GM03348 (cell line): ENCODE measurements at places on chromosomes 16 and 17.
A peak's percentile ranks its signal among the peaks of the same experiment; 100 is the strongest.

DNA sequence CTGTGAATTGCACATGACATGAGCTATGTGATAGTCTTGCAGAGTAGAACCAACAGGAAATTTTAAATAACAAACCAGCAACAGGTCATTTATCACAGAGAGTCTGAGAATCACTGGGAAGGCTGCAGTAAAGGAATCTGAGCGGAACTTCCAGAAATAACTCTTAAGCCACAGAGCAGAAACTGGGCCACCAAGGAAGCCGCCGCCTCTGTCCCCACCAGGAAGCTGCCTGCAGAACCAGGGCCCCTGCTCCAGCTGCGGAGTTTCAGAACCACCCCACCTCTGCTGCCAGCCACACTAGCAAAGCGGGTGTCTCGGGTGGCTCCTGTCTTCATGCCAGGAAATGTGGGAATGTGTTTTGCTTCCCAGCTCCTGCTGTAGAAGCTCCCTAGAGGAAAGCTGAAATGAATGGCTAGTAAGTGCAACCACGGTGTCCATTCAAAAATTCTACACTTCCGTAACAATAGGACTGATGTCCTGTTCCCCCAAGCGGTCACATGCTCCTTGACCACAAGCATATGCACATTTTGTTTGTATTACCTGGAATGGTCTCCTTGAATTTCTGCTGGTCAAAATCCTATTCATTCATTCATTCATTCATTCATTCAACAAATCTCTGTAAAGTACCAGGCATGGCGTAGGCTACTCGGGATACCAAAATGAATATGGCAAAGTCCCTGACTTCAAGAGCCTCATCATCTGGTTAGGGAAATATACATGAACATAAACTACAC, 7.7 kb upstream of the ITPRIPL2 start:
- no peak for DNase-seq

DNA sequence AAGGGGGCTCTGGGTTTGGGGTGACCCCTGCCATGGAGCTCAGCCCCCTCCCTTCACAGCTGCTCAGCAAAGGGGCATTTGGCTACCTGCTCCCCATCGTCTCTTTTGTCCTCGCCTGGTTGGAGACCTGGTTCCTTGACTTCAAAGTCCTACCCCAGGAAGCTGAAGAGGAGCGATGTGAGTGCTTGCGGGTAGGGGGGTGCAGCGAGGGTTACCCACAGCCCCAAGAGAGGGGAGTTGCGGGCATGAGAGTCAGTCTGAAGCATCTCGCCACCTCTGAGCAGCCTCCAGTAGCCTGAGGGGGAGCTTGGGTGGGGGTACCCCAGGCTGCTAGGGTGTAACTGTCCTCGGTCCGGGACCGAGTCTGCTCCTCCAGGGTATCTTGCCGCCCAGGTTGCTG, 6.8 kb upstream of the TCAP start:
- no peak for DNase-seq

- no peak for DNase-seq
Observed at GRCh38 chr16:777826-778225, 10.4 kb downstream of the RPUSD1 start.

DNA sequence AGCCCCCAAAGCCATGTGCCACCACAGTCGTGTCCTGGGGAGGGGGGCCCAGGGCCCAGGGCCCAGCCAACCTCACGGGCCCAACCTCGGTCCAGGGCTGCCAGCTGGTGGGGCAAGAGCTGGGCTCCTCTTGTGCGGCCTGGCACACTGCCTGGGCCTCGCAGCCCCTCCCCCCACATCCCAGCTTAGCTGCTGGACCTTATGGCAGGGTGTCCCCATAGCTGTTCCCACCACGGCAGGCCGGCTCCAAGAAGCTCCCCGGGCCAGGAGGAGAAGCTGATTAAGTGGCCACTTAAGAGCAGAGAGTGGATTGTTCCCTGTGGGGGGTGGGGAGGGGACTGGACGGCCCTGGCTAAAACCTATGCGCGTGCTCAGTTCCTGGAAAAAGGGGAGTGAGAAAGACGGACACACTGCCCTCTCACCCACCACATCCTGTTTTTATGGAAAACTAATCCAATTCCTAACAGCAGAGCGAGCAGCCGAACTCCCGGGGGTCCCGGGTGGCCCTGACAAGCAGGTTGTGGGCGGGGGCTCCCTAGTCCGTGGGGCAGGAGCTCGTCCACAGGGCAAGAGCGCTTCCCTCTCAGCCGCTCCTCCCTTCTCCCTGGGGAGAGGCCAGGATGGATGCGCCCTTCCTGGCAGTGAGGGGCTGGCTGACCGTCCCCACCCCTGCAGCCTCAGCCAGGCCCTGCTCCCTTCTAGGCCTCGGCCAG, 16.8 kb downstream of the PIEZO1 start:
- peak; percentile 38 for DNase-seq

GRCh38 chr16:88276591-88276990, 106.2 kb upstream of the ZNF469 start:
- DNase-seq = no peak

GRCh38 chr16:4166821-4167220, 50.6 kb upstream of the ADCY9 start:
- DNase-seq = no peak

- no peak for DNase-seq
Observed at GRCh38 chr16:20768121-20768520, 4.3 kb downstream of the ACSM3 start.

DNA sequence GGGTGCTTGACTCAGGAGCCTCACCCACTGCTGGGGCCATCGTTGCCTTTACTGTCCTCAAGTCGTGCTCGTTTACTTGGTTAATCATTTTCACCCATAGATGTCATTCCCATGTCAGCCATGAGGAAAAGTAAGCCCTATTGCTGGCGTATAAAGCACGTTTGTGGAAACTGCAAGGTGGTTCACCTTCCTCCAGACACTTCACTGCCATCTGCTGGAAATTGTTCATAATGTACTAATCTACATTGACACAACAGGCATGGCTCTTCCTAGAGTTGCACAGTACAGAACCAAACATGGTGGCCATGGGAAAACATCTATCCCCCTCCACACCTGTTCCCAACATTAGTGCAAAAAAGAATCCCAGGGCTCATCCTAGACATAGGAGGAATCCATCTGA, 116.6 kb downstream of the ZNF18 start:
- no peak for DNase-seq

GRCh38 chr16:56910654-56911539, 21.0 kb upstream of the HERPUD1 start:
- peak; percentile 81 for DNase-seq

DNA sequence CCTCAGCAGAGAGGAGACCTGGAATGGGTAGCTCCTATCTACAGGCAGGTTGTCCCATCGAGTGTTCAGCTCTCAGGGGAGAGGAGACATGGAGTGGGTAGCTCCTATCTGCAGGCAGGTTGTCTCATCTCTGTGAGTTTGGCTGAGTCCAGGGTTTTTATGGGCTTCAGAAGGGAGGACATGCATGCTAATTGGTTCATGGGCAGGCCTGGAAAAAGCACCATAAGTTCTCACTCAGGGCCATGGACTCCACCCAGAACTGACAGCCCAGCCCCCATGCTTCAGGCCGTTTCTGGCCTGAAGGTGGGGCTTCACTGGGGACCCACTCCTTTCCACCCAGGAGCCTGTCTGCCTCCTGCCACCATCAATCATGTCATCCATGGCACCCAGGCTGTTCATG, 84.0 kb downstream of the CYB561 start:
- DNase-seq = no peak

- no peak for DNase-seq
Observed at GRCh38 chr17:5715478-5715877, 131.2 kb upstream of the NLRP1 start.

DNA sequence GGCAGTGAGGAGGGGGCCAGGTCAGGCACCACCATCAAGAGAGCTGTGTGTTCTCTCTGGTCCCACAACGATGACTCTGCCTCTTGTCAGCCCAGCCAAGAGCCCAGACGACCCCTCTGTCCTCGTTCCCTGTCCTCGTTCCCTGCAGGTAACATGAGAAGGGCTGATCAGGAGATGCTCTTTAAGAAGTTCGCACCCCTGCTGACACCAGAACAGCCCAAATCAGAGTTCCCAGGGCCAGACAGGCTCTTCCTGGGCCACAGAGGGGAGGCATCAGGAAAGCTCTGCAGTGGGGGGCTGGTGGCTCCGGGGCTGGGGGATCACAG, 13.5 kb upstream of the DNAI2 start:
- DNase-seq = no peak

DNA sequence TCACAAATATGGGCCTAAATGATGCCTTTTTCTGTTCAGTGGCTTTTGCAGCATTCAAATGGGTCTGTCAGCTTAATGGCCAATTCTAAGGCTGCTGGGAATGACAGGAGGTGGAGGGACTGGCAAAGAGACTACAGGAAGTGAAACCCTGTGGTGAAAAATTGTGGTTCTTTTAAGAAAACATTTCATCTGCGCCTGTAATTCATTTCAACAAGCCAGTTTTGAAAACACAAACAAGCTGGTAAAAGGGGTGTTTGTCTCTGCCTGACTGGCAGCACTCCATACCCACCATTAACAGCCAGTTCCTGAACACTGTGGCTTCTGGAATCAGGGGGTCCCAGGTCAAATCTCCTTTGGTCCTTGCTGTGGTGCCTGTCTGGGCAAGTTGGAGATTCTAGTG, 3.6 kb upstream of the KDM8 start:
- DNase-seq = no peak

DNA sequence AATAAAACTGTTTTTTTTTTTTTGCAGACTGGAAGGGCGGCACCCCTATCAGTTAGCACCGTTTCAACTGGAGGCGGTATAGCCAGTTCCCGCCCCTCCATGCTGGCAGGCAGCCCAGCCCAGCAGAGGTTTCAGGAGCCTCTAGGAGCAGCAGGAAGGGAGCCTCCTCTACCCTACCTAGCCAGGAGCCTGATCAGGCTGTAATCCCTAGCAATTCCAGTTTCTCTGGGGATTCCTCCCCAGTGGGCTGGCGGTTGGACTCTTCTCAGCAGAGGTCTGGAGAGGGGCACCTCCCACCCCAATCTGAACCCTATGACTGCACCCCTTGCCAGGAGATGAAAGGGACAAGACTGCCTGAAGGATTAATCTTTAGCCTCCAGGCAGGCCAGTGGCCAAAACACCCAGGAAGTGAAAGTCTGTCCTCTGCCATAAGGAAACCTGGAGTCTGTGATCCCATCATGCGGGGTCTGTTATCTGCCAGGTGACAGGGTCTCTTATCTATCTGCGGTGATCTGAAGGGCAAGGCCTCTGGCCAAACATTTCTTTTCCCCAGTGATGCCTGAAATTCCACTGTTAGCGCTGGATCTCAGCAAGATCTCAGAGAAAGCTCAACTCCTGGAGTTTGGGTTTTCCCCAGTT, 4.9 kb upstream of the CDH1 start:
- DNase-seq = no peak

DNA sequence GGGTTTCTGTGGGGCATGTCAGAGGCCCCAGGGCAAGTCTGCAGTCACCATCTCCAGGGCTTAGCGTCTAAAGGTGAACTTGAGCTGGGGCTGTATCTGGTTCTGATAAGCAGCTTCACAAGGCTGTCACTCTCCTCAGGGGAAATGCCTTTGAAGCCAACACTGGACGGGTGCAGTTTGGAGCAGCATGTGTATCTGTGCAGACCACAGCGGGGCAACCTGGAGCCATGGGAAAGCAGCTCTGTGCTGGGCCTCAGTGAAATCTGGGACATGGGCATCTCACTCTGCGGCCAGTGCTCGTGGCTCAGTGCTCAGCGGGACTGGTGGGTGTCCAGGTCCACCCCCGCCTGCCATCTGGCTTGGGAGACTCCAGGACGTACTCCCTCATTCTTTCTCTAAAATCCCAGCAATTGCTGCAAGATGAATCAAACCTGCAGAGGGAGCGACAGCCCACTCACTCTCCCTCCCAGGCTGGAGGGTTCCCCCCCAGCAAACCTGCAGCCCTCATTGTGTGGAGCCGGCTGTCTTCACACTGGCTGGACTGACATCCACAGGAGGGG, 63.5 kb downstream of the PRMT7 start:
- no peak for DNase-seq

- no peak for DNase-seq
Observed at GRCh38 chr17:34379868-34380267, 16.8 kb upstream of the CCL1 start.

- DNase-seq = peak; percentile 52
Observed at GRCh38 chr16:11202260-11203091, 53.5 kb downstream of the SOCS1 start.

DNA sequence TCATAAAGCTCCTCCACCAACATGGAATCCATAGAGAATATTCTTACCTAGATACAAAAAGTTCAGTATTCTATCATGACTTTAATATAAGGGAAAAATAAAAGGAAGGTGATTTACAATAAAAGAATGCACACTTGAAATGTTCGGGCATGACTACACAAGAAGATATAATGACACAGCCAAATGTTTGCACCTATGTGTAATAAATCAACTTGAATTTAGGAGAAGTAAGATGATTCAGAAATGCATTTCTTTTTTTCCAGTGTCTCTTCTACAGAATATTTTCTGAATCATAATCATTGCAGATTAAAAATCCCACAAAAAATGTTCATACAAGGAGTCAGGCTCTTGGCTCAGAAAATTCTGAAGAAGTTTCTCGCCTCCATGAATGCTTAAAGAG, 404.0 kb upstream of the HSBP1 start:
- peak; percentile 63 for DNase-seq

DNA sequence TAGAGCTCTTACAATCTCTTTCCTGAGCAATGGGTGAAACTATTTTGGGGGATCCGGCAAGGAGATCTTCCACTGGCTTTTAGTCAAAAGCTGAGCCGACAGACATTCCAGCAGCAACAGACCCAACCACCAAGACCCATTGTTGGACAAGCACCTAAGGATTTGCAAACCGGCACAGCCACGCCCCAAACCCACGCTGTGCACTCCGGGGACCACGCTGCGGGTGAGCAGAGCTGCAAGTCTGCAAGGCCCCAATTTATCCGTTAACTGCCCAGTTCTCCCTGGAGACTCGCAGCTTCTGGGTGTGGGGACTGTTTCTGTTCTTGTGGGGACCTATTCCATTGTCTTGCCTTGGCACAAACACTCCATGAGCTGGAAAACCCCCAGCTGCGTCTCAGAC, 45.9 kb downstream of the C16orf95 start:
- DNase-seq = no peak

DNA sequence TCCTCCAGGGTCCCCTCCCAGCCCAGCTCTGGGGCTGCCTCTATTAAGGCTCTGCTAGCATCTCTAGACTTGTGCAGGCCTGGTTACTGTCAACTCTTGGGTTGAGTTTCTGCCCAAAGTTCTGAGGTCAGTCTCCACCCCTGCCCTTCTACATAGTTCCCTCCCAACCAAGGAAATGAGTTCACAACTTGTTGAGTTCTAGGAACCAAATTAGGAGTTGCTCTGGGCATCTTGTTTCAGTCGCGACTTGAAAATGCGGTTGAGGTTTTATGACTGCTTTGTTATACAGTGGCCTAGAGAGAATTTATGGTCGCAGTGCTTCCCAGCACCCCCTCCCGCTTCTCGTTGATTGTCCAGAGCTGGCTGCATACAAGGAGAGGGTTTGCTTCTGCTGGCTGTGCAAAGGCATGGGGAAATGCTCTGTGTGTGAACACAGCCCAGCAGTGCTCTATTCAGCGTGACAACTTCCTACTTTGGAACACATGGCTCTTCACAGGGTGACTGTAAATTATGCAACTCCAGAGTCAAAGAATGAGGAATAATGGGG, 20.2 kb downstream of the GNAO1 start:
- no peak for DNase-seq

GRCh38 chr17:65409381-65409780, 152.1 kb downstream of the AXIN2 start:
- no peak for DNase-seq

GRCh38 chr17:64531955-64532371, 25.2 kb downstream of the CEP95 start:
- DNase-seq = peak; percentile 52

- no peak for DNase-seq
Observed at GRCh38 chr17:59160157-59161025, 4.8 kb downstream of the PRR11 start.

GRCh38 chr17:83110735-83111134, 31.3 kb downstream of the METRNL start:
- peak; percentile 44 for DNase-seq
